Trophoblast cell (in vitro differentiated cells and primary cell): ENCODE measurements at places on chromosomes 6 and 20.

DNA sequence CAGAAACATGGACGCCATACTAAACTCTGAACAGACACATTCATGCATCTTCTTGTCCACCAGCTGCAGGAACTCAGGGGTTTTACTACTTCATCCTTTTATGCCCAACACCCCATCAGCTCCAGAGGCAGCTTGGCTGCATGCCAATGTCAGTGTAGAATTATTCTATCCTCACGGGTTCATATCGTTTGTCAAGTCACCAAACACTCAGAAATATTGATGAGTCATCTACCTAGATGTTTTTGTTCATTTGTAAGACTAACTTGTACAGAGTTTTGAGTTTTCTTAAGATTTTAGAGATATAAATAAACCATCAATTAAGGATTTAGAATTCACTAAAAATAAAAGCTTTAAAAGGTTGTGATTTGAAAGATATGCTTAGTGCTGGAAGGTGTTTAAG is 590.7 kb upstream of the FLRT3 start:
- DNase-seq = no peak
- H3K27ac ChIP-seq = no peak overlapping the region
- peaks cover 2% of the 10 kb centered on the region for H3K36me3 ChIP-seq
- no peak overlapping the region for H3K4me3 ChIP-seq
- H3K27me3 ChIP-seq = no peaks in the 10 kb centered on the region
- no peaks in the 10 kb centered on the region for H3K4me1 ChIP-seq

GRCh38 chr6:54426995-54427394 is 118.8 kb downstream of the TINAG start:
- no peaks in the 10 kb centered on the region for H3K4me1 ChIP-seq
- DNase-seq = no peak
- no peak overlapping the region for H3K4me3 ChIP-seq
- H3K27ac ChIP-seq = no peak overlapping the region
- H3K27me3 ChIP-seq = no peaks in the 10 kb centered on the region

- no peak overlapping the region for H3K27ac ChIP-seq
- H3K36me3 ChIP-seq = no peaks in the 10 kb centered on the region
- no peaks in the 10 kb centered on the region for H3K27me3 ChIP-seq
- no peaks in the 10 kb centered on the region for H3K4me1 ChIP-seq
Measured at GRCh38 chr6:129236001-129236517, 353.1 kb downstream of the LAMA2 start.

GRCh38 chr6:38114976-38115625 is 295.6 kb downstream of the ZFAND3 start:
- H3K36me3 ChIP-seq = peaks cover 2% of the 10 kb centered on the region
- no peaks in the 10 kb centered on the region for H3K27me3 ChIP-seq

GRCh38 chr6:138944412-138944811 is 43.6 kb downstream of the REPS1 start:
- H3K36me3 ChIP-seq = peaks cover 5% of the 10 kb centered on the region
- H3K27ac ChIP-seq = no peak overlapping the region
- no peak for DNase-seq
- H3K27me3 ChIP-seq = no peaks in the 10 kb centered on the region
- no peak overlapping the region for H3K4me3 ChIP-seq

- DNase-seq = no peak
- H3K27ac ChIP-seq = no peak overlapping the region
- no peaks in the 10 kb centered on the region for H3K36me3 ChIP-seq
- H3K4me3 ChIP-seq = no peak overlapping the region
Measured at GRCh38 chr6:70820778-70821177, 136.1 kb downstream of the B3GAT2 start.

GRCh38 chr6:71724456-71725125 is 161.8 kb upstream of the RIMS1 start:
- H3K27me3 ChIP-seq = no peaks in the 10 kb centered on the region
- no peak overlapping the region for H3K27ac ChIP-seq
- H3K4me3 ChIP-seq = no peak overlapping the region
- DNase-seq = no peak

- H3K27ac ChIP-seq = no peak overlapping the region
- H3K36me3 ChIP-seq = no peaks in the 10 kb centered on the region
- H3K4me1 ChIP-seq = no peaks in the 10 kb centered on the region
Measured at GRCh38 chr6:103280417-103280816, 1579.3 kb downstream of the HACE1 start.

DNA sequence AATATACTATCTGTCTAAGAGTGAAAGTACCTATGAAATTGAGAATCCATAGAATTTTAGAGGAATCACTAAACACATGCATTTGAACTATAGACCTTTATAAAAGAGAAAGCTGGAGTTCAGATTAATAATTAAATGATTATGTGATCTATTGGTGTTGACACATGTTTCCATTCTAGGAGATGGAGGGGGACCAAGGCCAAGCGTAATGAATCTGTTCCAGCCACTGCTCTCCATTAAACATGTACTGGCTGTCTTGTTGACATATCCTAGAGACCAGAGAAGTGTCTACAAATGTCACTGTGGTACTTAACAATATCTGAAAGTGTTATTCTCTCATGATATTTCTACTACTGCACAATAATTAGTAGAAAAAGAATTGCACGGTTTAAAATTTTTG is 432.4 kb downstream of the BMP2 start:
- no peaks in the 10 kb centered on the region for H3K27me3 ChIP-seq
- no peaks in the 10 kb centered on the region for H3K4me1 ChIP-seq
- H3K27ac ChIP-seq = no peak overlapping the region
- no peaks in the 10 kb centered on the region for H3K36me3 ChIP-seq
- DNase-seq = no peak

GRCh38 chr6:69303382-69303781 is 493.4 kb downstream of the LMBRD1 start:
- no peak for DNase-seq
- no peaks in the 10 kb centered on the region for H3K27me3 ChIP-seq
- H3K27ac ChIP-seq = no peak overlapping the region
- H3K4me3 ChIP-seq = no peak overlapping the region
- H3K36me3 ChIP-seq = no peaks in the 10 kb centered on the region

DNA sequence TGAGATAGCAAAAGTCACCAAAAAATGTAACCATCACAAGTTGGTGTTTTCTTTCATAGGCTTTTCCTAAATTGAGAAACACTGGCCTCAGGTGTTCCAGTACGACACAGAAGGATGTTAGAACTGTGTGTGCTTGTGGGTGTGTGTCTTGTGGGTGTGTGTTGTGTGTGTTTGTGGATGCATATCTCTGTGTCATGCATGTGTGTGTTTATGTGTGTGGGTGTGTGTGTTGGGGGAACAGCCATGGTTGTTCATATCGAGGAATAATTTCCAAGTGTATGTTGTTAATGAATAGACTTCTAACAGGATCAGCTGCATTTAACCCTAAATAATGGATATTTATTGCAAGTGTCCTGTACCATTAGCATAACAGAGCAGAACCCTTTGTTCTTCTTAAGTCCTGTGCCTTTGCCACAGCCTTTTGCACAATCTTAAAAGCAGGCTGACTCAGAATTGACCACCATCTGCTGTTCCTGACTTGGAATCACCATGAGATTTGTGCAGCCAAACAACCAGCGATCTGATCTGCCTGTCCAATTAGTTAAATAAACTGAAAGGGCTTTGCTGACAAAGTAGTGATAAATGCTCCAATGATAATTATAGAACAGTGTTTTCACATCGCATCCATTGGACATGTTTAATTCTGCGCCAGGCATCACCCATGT is 7.6 kb downstream of the CD93 start:
- no peaks in the 10 kb centered on the region for H3K27me3 ChIP-seq
- DNase-seq = no peak
- H3K4me3 ChIP-seq = no peak overlapping the region
- no peaks in the 10 kb centered on the region for H3K4me1 ChIP-seq

DNA sequence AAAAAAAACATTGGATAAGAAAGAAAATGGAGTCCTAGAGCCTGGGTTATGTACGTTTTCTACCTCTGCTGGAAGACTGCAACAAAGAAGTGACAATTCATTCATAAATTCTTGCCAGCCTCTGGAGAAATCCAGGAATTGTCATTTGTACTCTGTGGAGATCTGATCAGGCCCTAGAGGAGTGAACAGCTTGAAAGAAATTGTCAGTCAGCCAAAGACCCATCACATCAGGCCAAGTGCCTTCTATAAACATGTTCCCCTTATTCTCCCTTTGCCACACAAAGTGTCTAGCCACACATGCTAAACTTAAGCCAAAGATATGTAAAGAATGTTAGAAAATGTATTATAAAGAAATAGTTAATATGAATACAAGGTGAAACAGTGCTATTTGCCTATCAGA is 152.4 kb downstream of the ADAT2 start:
- no peak overlapping the region for H3K27ac ChIP-seq
- no peak overlapping the region for H3K4me3 ChIP-seq
- DNase-seq = no peak
- H3K36me3 ChIP-seq = no peaks in the 10 kb centered on the region
- H3K4me1 ChIP-seq = no peaks in the 10 kb centered on the region

GRCh38 chr6:82917346-82918064 is 148.1 kb downstream of the UBE3D start:
- H3K4me1 ChIP-seq = no peaks in the 10 kb centered on the region
- DNase-seq = peak; percentile 77
- no peak overlapping the region for H3K4me3 ChIP-seq
- no peaks in the 10 kb centered on the region for H3K27me3 ChIP-seq
- peaks cover 2% of the 10 kb centered on the region for H3K36me3 ChIP-seq

- no peak overlapping the region for H3K27ac ChIP-seq
- no peaks in the 10 kb centered on the region for H3K27me3 ChIP-seq
- DNase-seq = no peak
- no peaks in the 10 kb centered on the region for H3K36me3 ChIP-seq
- H3K4me3 ChIP-seq = no peak overlapping the region
Measured at GRCh38 chr20:56353356-56353755, 5.4 kb upstream of the FAM210B start.

DNA sequence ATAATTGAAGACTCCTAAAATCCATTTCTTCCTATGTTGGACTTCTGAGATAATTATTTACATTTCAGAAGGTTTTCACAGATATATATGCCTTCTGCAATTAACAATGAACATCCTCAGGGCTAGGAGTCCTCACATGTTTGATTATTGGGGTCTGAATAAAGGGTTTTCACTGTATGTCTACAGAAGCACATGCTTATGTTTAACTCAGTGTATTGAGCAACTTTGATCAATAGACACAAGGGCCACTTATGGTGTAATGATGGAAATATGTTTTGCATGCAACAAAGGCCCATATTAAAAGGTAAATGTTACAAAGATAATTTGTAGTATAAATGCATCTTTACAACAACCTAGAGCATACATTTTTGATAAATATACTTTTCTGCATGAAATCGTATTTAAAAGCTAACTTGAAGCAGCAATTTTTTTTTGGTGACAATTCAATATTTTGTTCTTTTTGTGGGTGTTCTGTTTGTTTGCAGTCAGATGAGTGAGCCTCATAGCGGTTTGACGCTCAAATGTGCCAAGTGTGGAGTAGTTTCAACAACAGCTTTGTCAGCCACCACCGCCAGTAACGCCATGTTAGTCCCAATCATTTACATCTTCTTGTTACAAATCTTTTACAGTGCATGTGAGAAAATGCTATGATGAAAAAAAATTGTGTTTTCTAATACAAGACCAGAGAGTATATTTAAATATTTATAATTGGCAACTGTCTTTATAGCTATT is 458.2 kb downstream of the LMBRD1 start:
- H3K36me3 ChIP-seq = no peaks in the 10 kb centered on the region
- no peaks in the 10 kb centered on the region for H3K27me3 ChIP-seq
- H3K27ac ChIP-seq = no peak overlapping the region
- no peak overlapping the region for H3K4me3 ChIP-seq
- no peaks in the 10 kb centered on the region for H3K4me1 ChIP-seq
- no peak for DNase-seq

DNA sequence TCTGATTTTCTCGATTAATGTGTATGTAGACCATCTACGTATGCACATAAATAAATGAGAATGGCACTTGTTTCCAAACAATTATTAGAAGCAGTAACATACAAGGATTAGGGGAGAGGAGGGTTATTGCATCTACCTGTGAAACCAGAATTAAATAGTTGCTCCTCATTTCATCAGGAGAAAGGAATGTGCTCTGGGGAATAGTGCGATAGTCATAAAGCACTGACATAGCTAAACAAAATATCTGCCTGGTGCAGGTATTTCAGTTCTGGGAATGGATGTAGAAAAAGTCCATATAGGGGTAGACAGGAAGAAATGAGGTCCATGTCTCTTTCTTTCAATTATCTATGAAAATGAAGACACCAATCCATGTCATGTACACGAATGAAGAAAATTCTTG is 1.6 kb upstream of the ID4 start:
- no peak overlapping the region for H3K4me3 ChIP-seq
- DNase-seq = peak; percentile 40
- no peak overlapping the region for H3K27ac ChIP-seq
- no peaks in the 10 kb centered on the region for H3K27me3 ChIP-seq

- H3K36me3 ChIP-seq = peaks cover 1% of the 10 kb centered on the region
- no peak overlapping the region for H3K27ac ChIP-seq
- no peaks in the 10 kb centered on the region for H3K4me1 ChIP-seq
- DNase-seq = no peak
Measured at GRCh38 chr20:47576516-47577033, 74.9 kb downstream of the NCOA3 start.

DNA sequence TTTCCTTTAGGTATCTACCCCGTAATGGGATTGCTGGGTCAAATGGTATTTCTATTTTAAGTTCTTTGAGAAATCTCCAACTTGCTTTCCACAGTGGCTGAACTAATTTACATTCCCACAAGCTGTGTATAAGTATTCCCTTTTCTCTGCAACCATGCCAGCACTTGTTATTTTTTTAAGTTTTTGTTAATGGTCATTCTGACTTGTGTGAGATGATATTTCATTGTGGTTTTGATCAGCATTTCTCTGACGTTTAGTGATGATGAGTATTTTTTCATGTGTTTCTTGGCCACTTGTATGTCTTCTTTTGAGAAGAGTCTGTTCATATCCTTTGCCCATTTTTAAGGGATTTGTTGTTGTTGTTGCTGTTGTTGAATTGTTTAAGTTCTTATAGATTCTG is 871.1 kb downstream of the KIF16B start:
- no peak overlapping the region for H3K4me3 ChIP-seq
- H3K27me3 ChIP-seq = no peaks in the 10 kb centered on the region
- peaks cover 2% of the 10 kb centered on the region for H3K4me1 ChIP-seq
- no peaks in the 10 kb centered on the region for H3K36me3 ChIP-seq
- H3K27ac ChIP-seq = no peak overlapping the region

DNA sequence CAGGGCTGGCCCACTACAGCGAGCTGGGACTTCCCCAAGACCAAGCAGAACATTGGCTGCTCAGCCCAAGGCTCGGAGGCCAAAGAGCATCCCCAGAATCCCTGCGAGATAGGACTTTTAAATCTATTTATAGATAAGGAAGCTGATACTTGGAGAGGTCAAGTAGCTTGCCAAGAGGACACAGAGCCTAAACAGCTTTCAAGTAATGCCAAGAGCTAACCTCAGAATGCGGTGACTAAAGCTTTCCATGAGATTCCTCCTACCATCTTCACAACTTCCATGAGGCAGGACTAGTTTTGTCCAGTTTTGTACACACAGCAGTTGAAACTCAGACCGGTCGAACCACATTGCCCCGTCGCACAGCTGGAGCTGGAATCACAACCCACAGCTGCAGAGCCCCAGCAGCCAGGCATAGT is 168.1 kb upstream of the TOP1 start:
- no peak overlapping the region for H3K27ac ChIP-seq
- no peaks in the 10 kb centered on the region for H3K4me1 ChIP-seq
- no peaks in the 10 kb centered on the region for H3K27me3 ChIP-seq

GRCh38 chr6:104689551-104690205 is 170.0 kb downstream of the HACE1 start:
- H3K4me1 ChIP-seq = peaks cover 6% of the 10 kb centered on the region
- H3K27me3 ChIP-seq = no peaks in the 10 kb centered on the region
- DNase-seq = peak; percentile 89
- no peaks in the 10 kb centered on the region for H3K36me3 ChIP-seq
- H3K4me3 ChIP-seq = no peak overlapping the region
- H3K27ac ChIP-seq = peak overlapping the region; percentile 64
